ENCODE measurements at places on chromosomes 3 and 15.
A peak's percentile ranks its signal among the peaks of the same experiment; 100 is the strongest.

GRCh38 chr15:85568261-85568808 lies 187.9 kb downstream of the AKAP13 start:
- no peak for DNase-seq

DNA sequence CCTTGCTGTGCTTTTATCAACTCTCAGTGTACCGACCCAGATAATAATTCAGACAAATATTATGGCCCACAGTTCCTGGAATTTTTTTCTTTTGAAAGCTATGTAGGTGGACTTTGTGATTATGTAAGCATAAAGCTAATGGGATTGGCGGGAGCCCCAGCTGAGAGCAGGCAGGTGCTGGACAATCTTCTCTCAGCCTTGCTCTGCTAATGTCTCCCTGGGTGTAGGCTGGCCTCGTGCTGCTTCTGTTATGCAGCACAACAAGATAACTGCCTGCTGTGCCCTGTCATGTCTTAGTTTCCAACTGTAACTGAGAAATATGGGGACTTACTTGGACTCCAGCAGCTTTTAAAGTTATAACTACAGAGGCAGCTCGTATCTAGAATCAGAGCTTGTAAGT lies 415.0 kb downstream of the PDCD6IP start:
- DNase-seq, result no peak

- DNase-seq, result no peak
Measured at GRCh38 chr3:59423707-59424106, 373.9 kb upstream of the CFAP20DC start.

GRCh38 chr3:55534876-55535275 lies 47.8 kb upstream of the WNT5A start:
- no peak for DNase-seq

DNA sequence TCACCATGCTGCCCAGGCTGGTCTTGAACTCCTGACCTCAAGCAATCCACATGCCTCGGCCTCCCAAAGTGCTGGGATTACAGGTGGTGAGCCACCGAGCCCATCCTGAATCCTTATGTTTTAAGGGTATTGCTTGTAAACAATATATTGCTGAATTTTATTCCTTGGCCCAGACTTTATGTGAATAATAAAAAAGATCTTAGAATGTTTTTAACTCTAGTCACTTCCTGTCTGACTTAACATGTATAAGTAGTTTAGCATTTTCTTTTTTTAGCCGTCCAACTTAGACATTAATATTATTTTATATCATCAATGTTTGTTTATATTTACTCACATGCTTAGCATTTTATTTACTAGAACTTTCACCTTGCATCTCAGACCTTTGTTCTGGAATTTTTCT lies 9.2 kb upstream of the EIF2B5 start:
- no peak for DNase-seq

GRCh38 chr3:8499181-8499611 lies 2.4 kb upstream of the LMCD1 start:
- DNase-seq, result no peak

DNA sequence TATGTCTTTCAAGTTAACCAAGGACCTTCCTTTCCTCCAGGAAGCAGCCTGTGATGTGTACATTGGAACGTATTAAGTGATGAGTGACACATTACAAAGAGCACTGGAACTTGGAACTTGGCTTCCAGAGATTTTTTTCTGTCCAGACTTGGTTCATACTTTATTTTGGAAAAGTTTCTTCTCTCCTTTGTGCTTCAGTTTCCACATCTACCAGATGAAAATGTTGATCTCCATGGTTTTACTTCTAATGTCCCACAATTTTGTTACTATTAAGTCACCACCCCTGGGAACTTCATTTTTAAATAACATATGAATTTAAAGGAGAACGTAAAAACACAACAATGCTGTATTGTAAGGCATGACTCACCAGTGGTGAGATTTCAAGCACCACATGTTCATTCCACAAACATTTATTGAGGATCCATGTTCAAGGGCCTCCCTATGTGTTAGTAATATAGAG lies 290.7 kb upstream of the LMCD1 start:
- DNase-seq, result no peak

- DNase-seq, result no peak
Measured at GRCh38 chr15:52636459-52636858, 42.7 kb downstream of the ATOSA start.

- DNase-seq, result no peak
Measured at GRCh38 chr15:81947548-81947947, 98.3 kb downstream of the MEX3B start.

GRCh38 chr3:197926418-197926817 lies 23.6 kb upstream of the RPL35A start:
- no peak for DNase-seq

- DNase-seq, result no peak
Measured at GRCh38 chr3:179743913-179744312, 91.1 kb downstream of the USP13 start.

DNA sequence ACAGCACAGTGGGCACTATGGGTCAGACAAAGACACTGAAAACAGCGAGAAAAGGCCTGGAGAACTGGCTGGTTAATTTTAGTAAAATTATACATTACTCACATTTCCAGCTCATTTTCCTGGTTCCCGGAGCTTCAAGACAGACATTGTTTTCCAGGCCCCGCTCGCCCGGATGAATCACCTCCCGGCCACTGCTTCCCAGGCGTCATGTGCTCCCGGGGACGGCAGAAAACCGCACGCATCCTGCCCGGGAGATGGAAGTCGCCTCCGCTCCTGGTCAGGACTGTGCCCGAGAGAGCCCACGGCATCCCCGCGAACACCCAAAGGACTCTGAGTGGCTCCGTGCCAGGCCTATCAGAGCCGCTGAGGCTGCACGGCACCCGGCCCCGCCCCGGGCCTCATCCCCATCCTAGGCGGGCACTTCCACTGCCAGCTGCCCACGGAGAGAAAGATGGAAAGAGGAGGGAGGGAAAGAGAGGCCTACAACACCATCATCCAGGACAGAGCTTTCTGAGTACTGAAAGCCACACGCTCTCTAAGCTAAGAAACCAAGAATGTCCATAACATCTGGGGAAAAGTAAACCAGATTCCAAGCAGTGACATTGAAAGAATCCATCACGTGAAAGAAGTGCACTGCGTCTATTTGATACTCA lies 75.1 kb downstream of the VGLL4 start:
- DNase-seq, result no peak

GRCh38 chr3:60047426-60048200 lies 997.8 kb upstream of the CFAP20DC start:
- DNase-seq, result no peak

DNA sequence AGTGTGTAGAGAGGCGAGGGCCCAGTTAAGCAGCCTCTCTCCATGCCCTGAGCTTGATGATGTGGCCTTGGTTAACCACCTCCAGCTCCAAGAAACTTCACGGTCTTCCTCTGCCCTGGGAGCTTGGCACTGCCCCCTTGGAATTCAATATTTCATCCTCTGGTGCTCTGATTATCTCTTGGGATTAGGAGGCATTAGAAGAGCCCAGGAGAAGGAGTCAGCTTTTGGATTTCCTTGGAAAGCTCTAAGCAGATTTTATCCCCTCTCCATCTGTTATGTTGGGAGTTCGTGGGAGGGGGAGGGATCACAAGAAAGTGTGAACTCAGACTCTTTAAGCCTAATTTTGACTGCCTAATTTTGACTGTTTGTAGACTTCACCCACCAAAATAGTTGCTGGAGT lies 132.7 kb upstream of the AGBL1 start:
- no peak for DNase-seq

DNA sequence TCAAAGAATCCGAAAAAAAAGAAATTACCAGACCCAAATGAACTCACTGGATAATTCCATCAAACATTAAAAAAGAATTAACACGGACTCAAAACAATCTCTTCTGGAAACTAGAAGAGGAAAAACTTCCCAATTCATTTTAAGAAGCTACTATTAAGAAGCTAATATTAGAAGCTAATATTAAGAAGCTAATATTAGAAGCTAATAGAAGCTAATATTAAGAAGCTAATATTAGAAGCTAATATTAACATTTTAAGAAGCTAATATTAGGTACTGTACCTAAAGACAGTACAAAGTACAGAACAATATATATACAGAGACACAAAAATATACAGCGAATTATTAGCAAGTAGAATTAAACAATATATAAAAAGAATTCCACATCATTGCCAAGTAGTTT lies 35.9 kb downstream of the HERC2 start:
- no peak for DNase-seq

DNA sequence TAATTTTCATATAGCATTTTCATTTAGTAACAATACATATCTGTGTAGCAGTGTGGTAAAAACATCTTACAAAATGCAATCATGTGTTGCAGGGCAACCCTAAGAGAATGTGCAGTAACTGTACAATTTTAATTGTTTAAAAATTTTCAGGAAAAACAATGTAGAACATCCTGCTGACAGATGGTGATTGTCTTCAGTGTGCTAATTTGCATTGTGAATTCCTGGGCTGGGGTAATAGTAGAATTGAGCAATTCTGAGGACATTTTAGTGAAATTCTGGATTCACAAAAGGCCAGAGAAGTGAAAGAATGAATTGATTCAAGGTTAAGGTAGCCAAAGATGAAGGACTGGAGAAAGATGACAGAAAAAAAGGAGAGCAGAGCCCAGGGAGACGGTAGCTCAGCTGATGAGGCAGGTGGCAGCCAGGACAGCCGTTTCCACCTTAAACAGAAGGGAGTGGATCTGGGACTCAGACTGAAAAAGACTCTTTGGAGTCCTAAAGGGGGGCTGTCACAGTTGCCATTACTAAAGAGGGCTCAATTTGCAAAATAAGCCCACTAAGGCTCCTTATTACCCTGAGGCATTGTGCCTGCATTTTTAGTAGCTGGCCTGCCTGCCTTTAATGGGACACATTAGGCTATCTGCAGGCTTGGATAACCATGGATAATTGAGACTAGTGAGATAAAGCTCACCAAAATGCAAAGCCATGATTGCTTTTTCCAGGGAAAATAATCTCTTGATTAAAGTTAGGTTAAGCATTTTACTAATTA lies 8.6 kb downstream of the MAP3K13 start:
- DNase-seq, result no peak

DNA sequence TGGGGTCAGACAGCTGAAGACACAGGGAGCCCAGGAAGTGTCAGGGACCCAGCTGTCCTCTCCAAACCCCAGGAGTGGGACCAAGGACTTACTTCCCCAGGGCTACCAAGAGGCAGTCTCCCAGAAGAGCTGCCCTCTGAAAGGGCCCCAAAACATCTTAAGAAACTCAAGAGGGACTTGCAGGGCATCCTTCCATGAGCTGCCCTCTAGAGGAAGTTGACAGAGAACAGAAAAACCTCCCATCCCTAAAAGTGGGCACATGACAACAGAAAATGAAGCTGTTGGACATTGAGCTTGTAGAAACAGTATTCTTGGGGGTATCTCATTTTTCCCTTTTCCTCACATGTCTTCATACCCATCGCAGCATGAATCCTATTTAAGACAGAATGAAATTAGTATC lies 58.9 kb downstream of the MECOM start:
- no peak for DNase-seq

DNA sequence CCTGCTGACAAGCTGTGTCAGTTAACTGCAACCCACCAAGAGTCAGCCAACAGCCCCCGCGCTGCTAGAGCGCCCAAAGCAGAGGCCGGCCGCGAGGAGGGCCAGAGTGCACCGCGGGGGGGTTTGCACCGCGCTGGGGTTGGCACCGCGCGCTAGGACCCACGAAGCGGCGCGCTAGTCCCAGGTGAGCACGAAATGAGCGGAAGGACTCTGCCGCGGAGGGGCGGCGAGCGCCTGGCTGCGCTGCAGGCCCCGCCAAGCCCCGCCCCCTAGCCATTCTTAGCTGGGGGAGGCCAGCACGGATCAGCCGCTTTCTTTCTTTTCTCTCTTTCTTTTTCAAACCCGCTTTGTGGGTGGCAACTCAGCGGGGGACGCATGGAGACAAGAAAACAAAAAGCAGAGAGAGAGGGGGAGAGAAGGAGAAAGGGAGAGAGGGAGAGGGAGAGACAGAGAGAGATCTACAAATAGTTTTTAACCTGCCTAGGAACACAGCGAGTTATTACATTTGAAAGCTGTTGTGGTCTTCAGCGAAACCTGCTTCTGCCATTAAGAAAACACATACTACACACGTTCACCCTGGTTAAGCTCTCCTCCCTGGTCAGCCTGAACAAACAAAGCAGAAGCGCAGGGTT lies 6.9 kb upstream of the FOXB1 start:
- peak; percentile 44 for DNase-seq

GRCh38 chr15:74391582-74392450 lies 24.4 kb upstream of the CYP11A1 start:
- no peak for DNase-seq

GRCh38 chr3:197901626-197902025 lies 48.4 kb upstream of the RPL35A start:
- no peak for DNase-seq

DNA sequence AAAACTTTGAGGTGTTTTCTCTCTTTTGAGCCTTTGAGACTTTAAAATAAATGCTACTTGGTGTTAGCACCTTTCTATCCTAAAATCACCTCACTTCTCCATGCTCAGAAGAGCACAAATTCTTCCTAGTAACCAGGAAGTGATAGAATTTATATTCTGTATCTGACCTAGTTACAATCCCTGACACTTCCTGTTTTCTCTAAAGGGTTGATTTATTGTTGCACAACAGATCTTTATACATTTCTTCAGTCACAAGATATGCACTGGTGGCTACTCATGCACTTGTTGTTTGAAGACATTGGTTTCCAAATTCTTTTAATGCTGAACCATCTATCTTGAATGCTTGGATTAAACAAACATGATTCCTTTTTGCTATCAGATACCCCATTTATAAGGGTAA lies 47.2 kb upstream of the CNTN3 start:
- DNase-seq, result no peak

GRCh38 chr3:113947372-113948014 lies at the start of gene ZDHHC23:
TSS of gene ZDHHC23 (plus strand) at chr3:113948013. CDS start at chr3:113948803, 790 bp downstream.
- peak; percentile 54 for DNase-seq

DNA sequence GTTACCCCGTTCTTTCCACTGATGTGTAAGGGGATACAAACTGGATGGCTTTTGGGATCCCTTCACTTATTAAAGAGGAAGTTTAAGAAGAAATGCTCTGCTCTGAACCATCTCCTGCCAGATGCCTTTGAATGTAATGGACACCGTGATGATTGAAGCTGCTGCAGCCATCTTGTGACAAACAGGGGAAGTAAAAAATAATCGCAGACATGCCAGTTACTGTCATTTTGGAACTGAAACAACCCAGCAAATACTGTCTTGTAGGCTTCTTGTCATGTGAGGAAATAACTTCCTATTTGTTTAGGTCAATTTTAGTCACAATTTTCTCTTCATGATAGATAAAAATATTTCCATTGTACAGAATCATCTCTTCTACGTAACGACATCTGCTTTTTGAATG lies 224.0 kb downstream of the CHL1 start:
- DNase-seq, result no peak

GRCh38 chr15:56683908-56684307 lies 49.4 kb downstream of the ZNF280D start:
- DNase-seq, result no peak

GRCh38 chr3:111173328-111173900 lies 101.8 kb downstream of the NECTIN3 start:
- DNase-seq, result no peak

DNA sequence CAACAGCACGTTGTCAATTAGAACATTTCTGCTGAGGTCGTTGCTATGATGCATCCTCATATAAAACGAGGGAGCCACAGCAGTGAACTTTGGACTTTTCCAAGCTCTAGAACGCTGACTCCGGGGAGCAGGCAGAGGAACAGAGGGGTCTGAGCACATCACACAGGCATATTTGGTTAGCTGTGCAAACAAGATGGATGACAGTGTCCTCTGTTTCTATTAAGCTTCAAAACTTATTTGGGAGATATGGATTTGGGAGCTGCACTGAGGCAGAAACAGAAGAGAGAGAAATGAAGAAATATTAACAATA lies 278.0 kb upstream of the TBL1XR1 start:
- DNase-seq, result no peak

GRCh38 chr3:80550174-80550573 lies 782.4 kb upstream of the ROBO1 start:
- no peak for DNase-seq

All from stimulated activated naive CD4-positive, alpha-beta T cell treated with Interleukin-2 at 50 U/mL for 16 hours (primary cell).